ENCODE measurements at places on chromosomes 13 and 19. TPM values are rescaled to one million over a fixed set of nuclear protein-coding genes. Genes with fewer than 3 reads are reported as not detected.

The CLDN10 gene
- total RNA-seq: 0.54 TPM

The FFAR2 gene
- not detected for total RNA-seq

The CCDC9 gene
- total RNA-seq: 16.3 TPM

The RSPH6A gene
- 8.9 TPM for total RNA-seq

The TMEM150B gene
- total RNA-seq: not detected

DNA sequence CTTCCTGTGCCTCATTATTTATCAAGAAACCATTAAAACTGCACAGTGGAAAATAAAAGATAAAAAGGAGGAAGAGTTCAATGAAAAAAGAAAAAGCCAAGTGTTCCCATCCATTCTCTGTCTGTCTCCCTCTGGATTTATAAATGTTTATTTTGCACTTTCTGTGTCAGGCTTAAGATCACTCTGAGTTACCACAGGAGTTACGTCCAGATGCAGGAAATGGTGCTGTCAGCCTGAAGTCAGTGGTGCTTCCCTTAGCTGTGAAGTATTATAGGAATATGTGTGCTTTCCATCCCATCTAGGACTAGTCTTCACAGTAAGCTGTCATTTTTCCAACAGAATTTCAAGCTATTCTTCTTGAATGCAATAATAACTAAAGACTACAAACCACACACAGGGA is 420.2 kb downstream of the KCTD12 start:
- H3K36me3 ChIP-seq: no peaks in the 10 kb centered on the region
- H3K27me3 ChIP-seq: no peaks in the 10 kb centered on the region
- no peak for DNase-seq
- no peak overlapping the region for H3K27ac ChIP-seq
- no peak overlapping the region for H3K4me3 ChIP-seq

GRCh38 chr13:112710855-112711527 is 21.2 kb downstream of the ATP11A start:
- H3K4me3 ChIP-seq: no peak overlapping the region
- no peaks in the 10 kb centered on the region for H3K27me3 ChIP-seq
- H3K36me3 ChIP-seq: no peaks in the 10 kb centered on the region
- no peak for DNase-seq
- peaks cover 37% of the 10 kb centered on the region for H3K4me1 ChIP-seq

DNA sequence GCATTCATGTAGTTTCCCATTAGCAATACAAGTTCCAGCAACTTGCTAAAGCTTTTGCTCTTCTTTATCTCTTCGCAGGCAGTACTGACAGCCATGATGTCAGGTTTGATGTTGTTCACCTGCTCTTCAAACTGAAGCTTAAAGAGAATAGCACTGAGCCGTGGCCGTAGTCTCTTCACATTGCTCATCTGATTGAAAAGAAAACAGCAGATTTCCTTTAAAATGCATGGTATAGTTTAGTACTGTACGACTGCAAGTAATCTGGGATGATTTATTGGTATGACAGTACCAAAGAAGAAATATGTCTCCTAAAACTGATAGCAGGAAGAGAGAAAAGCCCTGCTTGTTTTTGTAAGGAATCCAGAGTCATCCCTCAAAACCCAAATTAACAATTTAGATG is 284.4 kb downstream of the DIAPH3 start:
- H3K36me3 ChIP-seq: no peaks in the 10 kb centered on the region
- DNase-seq: no peak
- no peaks in the 10 kb centered on the region for H3K4me1 ChIP-seq
- no peaks in the 10 kb centered on the region for H3K27me3 ChIP-seq
- H3K4me3 ChIP-seq: no peak overlapping the region

DNA sequence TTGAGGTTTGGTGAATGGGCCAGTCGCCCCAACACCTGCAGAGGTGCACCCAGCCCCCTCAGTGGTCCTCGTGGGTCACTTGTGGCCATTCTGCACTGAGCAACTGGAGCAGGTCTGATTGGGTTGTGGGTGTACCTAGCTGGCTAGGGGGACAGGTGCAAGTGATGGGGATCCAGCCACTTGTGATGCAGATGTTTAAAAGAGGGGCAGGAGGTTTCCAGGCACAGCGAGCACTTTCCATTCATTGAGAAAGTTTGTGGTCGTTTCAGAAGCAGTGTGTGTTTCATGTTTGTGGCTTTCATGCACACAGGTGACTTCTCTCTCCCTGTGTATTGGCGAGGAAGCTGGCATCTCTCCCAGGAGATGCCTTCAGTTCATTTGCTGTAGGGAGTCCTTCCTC is 34.7 kb downstream of the TSSK6 start:
- no peak for DNase-seq
- no peaks in the 10 kb centered on the region for H3K27me3 ChIP-seq
- H3K4me1 ChIP-seq: peaks cover 3% of the 10 kb centered on the region
- no peak overlapping the region for H3K4me3 ChIP-seq

- DNase-seq: no peak
- H3K36me3 ChIP-seq: no peaks in the 10 kb centered on the region
- H3K27ac ChIP-seq: no peak overlapping the region
- H3K4me3 ChIP-seq: no peak overlapping the region
- no peaks in the 10 kb centered on the region for H3K27me3 ChIP-seq
Observed at GRCh38 chr13:99220199-99220935, 19.7 kb downstream of the UBAC2 start.

DNA sequence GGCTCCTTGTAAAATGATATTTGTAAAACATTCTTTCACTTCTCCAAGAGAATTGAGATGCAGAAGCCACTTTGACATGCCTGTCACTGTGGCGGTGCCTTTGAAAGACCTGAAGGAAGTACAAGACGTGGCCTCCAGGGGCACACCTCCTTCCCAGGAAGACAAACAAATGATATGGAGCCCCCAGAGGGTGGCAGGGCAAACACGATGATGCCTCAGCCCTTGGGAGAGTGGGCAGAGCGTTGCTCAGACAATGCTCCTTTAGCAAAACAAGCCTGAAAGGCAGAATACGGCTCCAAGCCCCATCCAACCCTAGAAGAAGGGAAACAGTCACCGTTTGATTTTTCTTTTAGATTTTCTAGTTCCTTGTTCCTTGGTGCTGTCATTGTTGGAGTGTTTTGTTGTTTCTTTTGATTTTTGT is 9.2 kb upstream of the ATP12A start:
- H3K27ac ChIP-seq: no peak overlapping the region
- no peaks in the 10 kb centered on the region for H3K27me3 ChIP-seq
- H3K4me3 ChIP-seq: no peak overlapping the region
- peaks cover 4% of the 10 kb centered on the region for H3K4me1 ChIP-seq
- no peak for DNase-seq

GRCh38 chr13:20185366-20186056 is 7.2 kb downstream of the GJB2 start:
- no peaks in the 10 kb centered on the region for H3K4me1 ChIP-seq
- H3K4me3 ChIP-seq: no peak overlapping the region
- no peak for DNase-seq

GRCh38 chr19:13621413-13621812 is 115.1 kb upstream of the CACNA1A start:
- no peak for DNase-seq
- H3K27me3 ChIP-seq: no peaks in the 10 kb centered on the region
- no peak overlapping the region for H3K4me3 ChIP-seq
